ENCODE measurements at places on chromosomes 16 and 17.

- DNase-seq = no peak
Observed at GRCh38 chr16:3256866-3257465, 533 bp upstream of the MEFV start.

- DNase-seq = no peak
Observed at GRCh38 chr17:79592198-79592597, 18.7 kb downstream of the RBFOX3 start.

- DNase-seq = no peak
Observed at GRCh38 chr16:77207030-77207429, 7.8 kb downstream of the SYCE1L start.

DNA sequence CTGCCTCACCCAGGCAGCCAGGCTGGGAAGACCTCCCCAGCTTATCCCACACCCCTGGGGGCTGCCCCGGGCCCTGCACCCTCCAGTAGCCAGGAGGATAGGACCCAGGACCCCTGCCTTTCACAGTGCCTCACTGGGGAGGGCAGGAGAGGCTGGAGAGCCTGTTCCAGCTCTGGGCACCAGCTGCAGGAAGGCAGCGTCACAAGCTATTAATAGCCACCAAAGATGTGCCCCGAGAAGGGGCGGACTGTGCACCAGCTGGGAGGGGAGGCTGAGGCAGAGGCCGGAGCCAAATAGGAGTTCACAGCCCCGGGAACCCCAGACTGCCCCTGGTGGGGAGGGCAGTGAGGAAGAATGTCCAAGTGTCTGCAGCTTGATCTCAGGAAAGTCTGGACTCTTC lies 8.8 kb downstream of the SBK1 start:
- no peak for DNase-seq

GRCh38 chr17:4879601-4880000 lies 19.7 kb upstream of the C17orf107 start:
- DNase-seq = no peak

All from right forelimb (tissue), 1 donor.